ENCODE measurements at places on chromosomes 7 and 10. TPM values are rescaled to one million over a fixed set of nuclear protein-coding genes. Genes with fewer than 3 reads are reported as not detected.

- no peak overlapping the region for H3K27ac ChIP-seq
- H3K4me1 ChIP-seq = peaks cover 4% of the 10 kb centered on the region
- no peak for DNase-seq
- no peaks in the 10 kb centered on the region for H3K27me3 ChIP-seq
These were observed 81.4 kb upstream of the FAM133B start for GRCh38 chr7:92671505-92672169.

- DNase-seq = no peak
- peaks cover 12% of the 10 kb centered on the region for H3K4me1 ChIP-seq
- no peak overlapping the region for H3K27ac ChIP-seq
- H3K36me3 ChIP-seq = no peaks in the 10 kb centered on the region
These were observed 50.0 kb upstream of the HGF start for GRCh38 chr7:81819861-81820260.

GRCh38 chr7:138064856-138065357 is 11.4 kb upstream of the AKR1D1 start:
- no peak overlapping the region for H3K4me3 ChIP-seq
- peaks cover 18% of the 10 kb centered on the region for H3K4me1 ChIP-seq
- H3K27me3 ChIP-seq = no peaks in the 10 kb centered on the region
- no peak overlapping the region for H3K27ac ChIP-seq
- no peaks in the 10 kb centered on the region for H3K36me3 ChIP-seq

DNA sequence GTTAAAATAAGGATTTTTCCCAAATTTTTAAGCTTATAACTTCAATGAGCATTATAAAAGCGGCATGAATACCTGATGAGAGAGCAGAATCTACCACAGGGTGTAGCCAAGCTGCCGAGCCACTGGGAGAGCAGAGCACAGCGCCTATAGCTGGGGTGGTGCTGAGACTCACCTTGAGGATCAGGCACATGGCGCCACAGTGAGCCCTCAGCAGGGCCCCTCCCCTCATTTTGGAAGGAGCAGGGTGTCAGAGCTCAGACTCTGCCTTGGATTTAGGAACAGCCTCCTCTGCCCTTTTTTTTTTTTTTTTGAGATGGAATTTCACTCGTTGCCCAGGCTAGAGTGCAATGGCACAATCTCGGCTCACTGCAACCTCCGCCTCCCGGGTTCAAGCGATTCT is 118.6 kb downstream of the SRPK2 start:
- no peak for DNase-seq
- peaks cover under 1% of the 10 kb centered on the region for H3K36me3 ChIP-seq
- no peak overlapping the region for H3K27ac ChIP-seq
- peaks cover 34% of the 10 kb centered on the region for H3K4me1 ChIP-seq
- no peak overlapping the region for H3K4me3 ChIP-seq

DNA sequence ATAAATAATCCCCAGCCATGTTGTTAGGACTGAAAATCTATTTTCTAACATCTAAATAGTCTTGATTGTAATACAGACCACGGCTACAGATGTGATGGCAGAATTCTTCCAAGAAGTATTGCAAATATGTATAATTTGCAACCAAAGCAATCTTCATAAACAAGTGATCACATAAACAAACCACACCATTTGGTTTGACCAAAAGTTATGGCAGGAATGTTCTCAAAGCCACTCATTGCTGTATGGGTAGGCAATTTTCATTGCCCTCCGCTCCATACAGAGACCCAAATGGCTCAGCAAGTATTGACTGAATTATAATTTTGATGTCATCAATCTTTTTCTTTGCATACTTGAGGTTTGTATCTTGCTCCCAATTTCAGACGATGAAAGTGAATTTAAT is 19.0 kb upstream of the RHOBTB1 start:
- no peak overlapping the region for H3K4me3 ChIP-seq
- no peaks in the 10 kb centered on the region for H3K36me3 ChIP-seq
- peaks cover 29% of the 10 kb centered on the region for H3K4me1 ChIP-seq
- no peaks in the 10 kb centered on the region for H3K27me3 ChIP-seq
- no peak for DNase-seq

Gene PRSS1
- total RNA-seq = not detected
